HFFc6 (cell line): ENCODE measurements at places on chromosomes 6 and 20.

GRCh38 chr6:159978291-159979135, 9.6 kb downstream of the IGF2R start:
- no peak for DNase-seq
- peaks cover 3% of the 10 kb centered on the region; the same call in 1 of the 2 replicates for H3K27me3 ChIP-seq
- peaks cover 5% of the 10 kb centered on the region for H3K36me3 ChIP-seq
- no peak overlapping the region for H3K4me3 ChIP-seq
- H3K4me1 ChIP-seq: peaks cover 83% of the 10 kb centered on the region

DNA sequence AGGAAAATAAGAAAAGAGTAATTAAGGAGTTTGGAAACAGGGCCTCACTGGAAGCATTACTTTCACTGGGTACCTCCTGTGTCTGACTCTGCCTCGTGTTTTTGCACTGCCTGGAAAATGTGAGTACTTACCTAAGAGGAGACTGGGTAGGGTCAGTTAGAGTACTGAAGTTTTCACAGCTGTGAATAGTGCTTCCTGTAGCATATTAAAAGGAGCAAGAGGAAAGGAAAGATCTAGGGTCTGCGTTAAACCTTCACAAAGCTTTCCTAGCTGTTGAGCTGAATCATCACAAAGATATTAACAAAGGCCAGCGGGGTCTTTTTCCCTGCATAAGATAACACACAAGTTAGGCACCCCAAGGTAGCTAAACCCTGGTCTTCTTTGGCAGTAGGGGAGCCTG, 82.3 kb downstream of the MLIP start:
- no peak overlapping the region for H3K27ac ChIP-seq
- no peak for DNase-seq
- H3K4me1 ChIP-seq: no peaks in the 10 kb centered on the region
- no peak overlapping the region for H3K4me3 ChIP-seq

- H3K4me3 ChIP-seq: no peak overlapping the region
- no peak for DNase-seq
- no peaks in the 10 kb centered on the region for H3K4me1 ChIP-seq
- no peak overlapping the region for H3K27ac ChIP-seq
Measured at GRCh38 chr6:153138930-153139329, 7.8 kb upstream of the RGS17 start.

- H3K36me3 ChIP-seq: peaks cover 27% of the 10 kb centered on the region
- H3K27ac ChIP-seq: peak overlapping the region; percentile 93
- DNase-seq: no peak
Measured at GRCh38 chr6:110874880-110875547, 429 bp downstream of the AMD1 start.

- H3K4me1 ChIP-seq: peaks cover 24% of the 10 kb centered on the region
- H3K27ac ChIP-seq: no peak overlapping the region
- H3K36me3 ChIP-seq: no peaks in the 10 kb centered on the region
- H3K27me3 ChIP-seq: peaks cover 42% of the 10 kb centered on the region
Measured at GRCh38 chr6:41505122-41506049, 40.8 kb upstream of the FOXP4 start.

GRCh38 chr20:9458138-9458796, 56.1 kb upstream of the LAMP5 start:
- H3K27me3 ChIP-seq: peaks cover 8% of the 10 kb centered on the region; the same call in 1 of the 2 replicates
- peaks cover 45% of the 10 kb centered on the region for H3K36me3 ChIP-seq
- H3K27ac ChIP-seq: peak overlapping the region; percentile 29; the same call in 1 of the 2 replicates

DNA sequence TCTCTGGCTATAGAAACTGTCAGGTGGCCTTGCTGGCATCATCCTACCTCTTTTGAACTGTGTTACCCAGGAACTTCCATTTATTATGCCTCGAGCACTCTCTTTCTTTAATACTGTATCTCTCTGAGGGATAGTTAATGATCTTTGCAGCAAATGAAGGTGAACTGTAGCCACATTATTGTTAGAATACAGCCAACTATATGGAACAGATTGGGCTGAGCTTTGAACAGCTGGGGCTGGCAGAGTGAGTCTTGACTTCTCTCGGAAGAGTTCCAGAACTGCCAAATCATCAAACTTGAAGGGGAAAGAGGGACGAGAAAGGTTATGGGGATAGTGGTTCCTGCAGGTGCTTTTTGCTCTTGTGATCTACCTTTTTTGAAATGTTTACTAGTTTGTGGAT, 237.7 kb downstream of the PRL start:
- H3K4me1 ChIP-seq: no peaks in the 10 kb centered on the region
- H3K27me3 ChIP-seq: peaks cover 3% of the 10 kb centered on the region; the same call in 1 of the 2 replicates
- no peak overlapping the region for H3K27ac ChIP-seq
- DNase-seq: no peak
- H3K36me3 ChIP-seq: no peaks in the 10 kb centered on the region
- no peak overlapping the region for H3K4me3 ChIP-seq

GRCh38 chr6:124669713-124670480, 292.3 kb upstream of the RNF217 start:
- H3K27me3 ChIP-seq: no peaks in the 10 kb centered on the region
- H3K27ac ChIP-seq: no peak overlapping the region
- no peaks in the 10 kb centered on the region for H3K4me1 ChIP-seq
- H3K4me3 ChIP-seq: no peak overlapping the region
- no peak for DNase-seq

- peaks cover 61% of the 10 kb centered on the region for H3K36me3 ChIP-seq
- H3K27ac ChIP-seq: peak overlapping the region; percentile 62; the same call in 1 of the 2 replicates
- peak overlapping the region; percentile 39; the same call in 1 of the 2 replicates for H3K4me3 ChIP-seq
- peaks cover 40% of the 10 kb centered on the region for H3K4me1 ChIP-seq
- H3K27me3 ChIP-seq: peaks cover 10% of the 10 kb centered on the region
- DNase-seq: no peak
Measured at GRCh38 chr20:35715652-35716051, 16.4 kb downstream of the ROMO1 start.

GRCh38 chr20:20327746-20328145, 40.2 kb upstream of the INSM1 start:
- no peaks in the 10 kb centered on the region for H3K36me3 ChIP-seq
- H3K4me3 ChIP-seq: no peak overlapping the region
- peaks cover 9% of the 10 kb centered on the region; the same call in 1 of the 2 replicates for H3K4me1 ChIP-seq
- DNase-seq: no peak

- peaks cover under 1% of the 10 kb centered on the region; the same call in 1 of the 2 replicates for H3K36me3 ChIP-seq
- no peak for DNase-seq
- no peaks in the 10 kb centered on the region for H3K27me3 ChIP-seq
- no peak overlapping the region for H3K27ac ChIP-seq
Measured at GRCh38 chr20:33515569-33516216, 25.8 kb downstream of the CBFA2T2 start.

GRCh38 chr6:53410508-53411258, 61.9 kb upstream of the ELOVL5 start:
- peaks cover 8% of the 10 kb centered on the region; the same call in 1 of the 2 replicates for H3K27me3 ChIP-seq
- peaks cover 8% of the 10 kb centered on the region for H3K4me1 ChIP-seq
- no peak overlapping the region for H3K27ac ChIP-seq

GRCh38 chr6:123518441-123519188, 118.1 kb downstream of the TRDN start:
- H3K27ac ChIP-seq: no peak overlapping the region
- no peaks in the 10 kb centered on the region for H3K36me3 ChIP-seq
- no peak overlapping the region for H3K4me3 ChIP-seq

DNA sequence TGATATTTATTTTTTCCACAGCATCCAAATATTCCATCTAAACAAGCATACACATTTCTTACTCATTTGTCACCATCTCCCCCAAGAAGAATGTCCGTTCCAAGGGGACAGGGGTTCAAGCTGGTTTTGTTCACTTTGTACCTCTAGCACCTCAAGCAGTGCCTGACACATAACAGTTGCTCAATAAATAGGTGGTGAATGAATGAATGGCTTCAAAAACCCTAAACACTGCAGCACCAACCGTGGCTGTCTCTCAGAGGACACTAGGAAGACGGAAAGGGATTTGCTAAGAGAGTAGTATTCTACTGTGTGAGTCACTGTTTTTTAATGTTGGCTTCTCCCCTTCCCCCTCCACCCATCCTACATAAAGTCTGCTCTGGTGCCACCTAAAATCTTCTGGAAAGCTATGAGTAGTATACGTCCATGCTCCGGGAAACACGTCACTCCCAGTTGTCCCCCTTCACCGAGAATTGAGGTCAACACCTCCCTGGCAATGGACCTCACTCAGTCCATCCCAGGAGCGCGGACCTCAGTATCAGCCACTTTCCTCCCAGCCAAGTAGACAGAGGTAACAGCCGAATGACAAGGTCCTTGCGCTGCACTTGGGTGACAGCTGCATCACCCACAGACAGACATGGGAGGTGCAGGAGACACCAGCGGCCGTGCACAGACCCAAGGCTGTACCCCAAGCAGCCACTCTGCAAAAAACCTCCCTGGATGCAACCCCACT, 107.4 kb downstream of the PREX1 start:
- no peak overlapping the region for H3K4me3 ChIP-seq
- H3K27me3 ChIP-seq: peaks cover 18% of the 10 kb centered on the region
- no peak overlapping the region for H3K27ac ChIP-seq
- DNase-seq: no peak

- H3K4me1 ChIP-seq: peaks cover 10% of the 10 kb centered on the region
- peaks cover 2% of the 10 kb centered on the region; the same call in 1 of the 2 replicates for H3K27me3 ChIP-seq
- no peak overlapping the region for H3K4me3 ChIP-seq
- no peak overlapping the region for H3K27ac ChIP-seq
- H3K36me3 ChIP-seq: peaks cover 16% of the 10 kb centered on the region
Measured at GRCh38 chr6:53846250-53846649, 51.4 kb downstream of the LRRC1 start.

GRCh38 chr6:3902871-3903648, 53.9 kb downstream of the FAM50B start:
- H3K27me3 ChIP-seq: no peaks in the 10 kb centered on the region
- no peaks in the 10 kb centered on the region for H3K36me3 ChIP-seq

DNA sequence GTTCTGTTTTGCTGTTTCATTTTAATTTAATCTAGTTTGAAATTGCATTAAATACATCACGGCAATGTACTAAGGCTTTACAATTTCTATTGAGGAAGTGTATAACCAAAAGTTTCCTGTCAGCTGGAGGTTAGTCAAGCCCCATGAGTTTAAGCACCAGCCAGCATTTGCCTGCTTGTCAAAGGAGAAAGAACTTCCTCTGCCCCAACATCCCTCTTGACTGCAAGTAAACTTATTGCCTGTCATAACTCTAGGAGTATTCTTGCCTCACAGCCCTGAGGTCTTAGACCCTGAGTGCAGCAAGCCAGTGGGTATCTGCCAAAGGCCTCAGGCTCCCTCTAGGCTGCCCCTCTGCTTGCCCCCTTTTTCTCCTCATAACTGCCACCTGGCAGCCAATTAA, 106.7 kb upstream of the INSM1 start:
- H3K36me3 ChIP-seq: no peaks in the 10 kb centered on the region
- H3K4me1 ChIP-seq: no peaks in the 10 kb centered on the region
- no peaks in the 10 kb centered on the region; the same call in 1 of the 2 replicates for H3K27me3 ChIP-seq
- H3K27ac ChIP-seq: no peak overlapping the region
- no peak overlapping the region for H3K4me3 ChIP-seq
